Stimulated activated naive B cell treated with anti-CD40 and anti-IgM and Interleukin-4, amounts not matched to agents 10 μg/mL and 1 μg/mL and 100 μg/mL, for 72 hours (primary cell): ENCODE measurements at places on chromosomes 6 and 20.

- DNase-seq: no peak
Measured at GRCh38 chr6:149114167-149114566, 203.3 kb upstream of the TAB2 start.

DNA sequence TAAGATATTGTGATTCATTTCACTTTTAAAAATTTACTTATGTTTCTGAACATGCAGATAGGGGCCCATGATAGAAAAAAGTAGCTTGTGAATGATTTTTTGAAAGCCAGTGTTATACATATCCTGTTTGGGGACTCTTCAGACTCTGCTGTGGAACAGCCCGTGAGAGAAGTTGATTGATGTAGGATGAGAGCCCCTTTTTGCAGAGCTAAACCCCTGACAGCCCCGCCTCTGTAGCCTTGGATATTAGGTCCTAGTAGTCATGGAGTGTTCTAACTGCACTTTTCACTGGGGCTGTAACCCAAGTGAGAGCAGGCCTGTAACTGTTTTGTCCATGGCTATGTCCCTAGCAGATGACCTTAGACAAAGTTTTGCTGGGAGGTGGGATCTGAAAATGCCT, 8.2 kb downstream of the TMEM200A start:
- DNase-seq: no peak

DNA sequence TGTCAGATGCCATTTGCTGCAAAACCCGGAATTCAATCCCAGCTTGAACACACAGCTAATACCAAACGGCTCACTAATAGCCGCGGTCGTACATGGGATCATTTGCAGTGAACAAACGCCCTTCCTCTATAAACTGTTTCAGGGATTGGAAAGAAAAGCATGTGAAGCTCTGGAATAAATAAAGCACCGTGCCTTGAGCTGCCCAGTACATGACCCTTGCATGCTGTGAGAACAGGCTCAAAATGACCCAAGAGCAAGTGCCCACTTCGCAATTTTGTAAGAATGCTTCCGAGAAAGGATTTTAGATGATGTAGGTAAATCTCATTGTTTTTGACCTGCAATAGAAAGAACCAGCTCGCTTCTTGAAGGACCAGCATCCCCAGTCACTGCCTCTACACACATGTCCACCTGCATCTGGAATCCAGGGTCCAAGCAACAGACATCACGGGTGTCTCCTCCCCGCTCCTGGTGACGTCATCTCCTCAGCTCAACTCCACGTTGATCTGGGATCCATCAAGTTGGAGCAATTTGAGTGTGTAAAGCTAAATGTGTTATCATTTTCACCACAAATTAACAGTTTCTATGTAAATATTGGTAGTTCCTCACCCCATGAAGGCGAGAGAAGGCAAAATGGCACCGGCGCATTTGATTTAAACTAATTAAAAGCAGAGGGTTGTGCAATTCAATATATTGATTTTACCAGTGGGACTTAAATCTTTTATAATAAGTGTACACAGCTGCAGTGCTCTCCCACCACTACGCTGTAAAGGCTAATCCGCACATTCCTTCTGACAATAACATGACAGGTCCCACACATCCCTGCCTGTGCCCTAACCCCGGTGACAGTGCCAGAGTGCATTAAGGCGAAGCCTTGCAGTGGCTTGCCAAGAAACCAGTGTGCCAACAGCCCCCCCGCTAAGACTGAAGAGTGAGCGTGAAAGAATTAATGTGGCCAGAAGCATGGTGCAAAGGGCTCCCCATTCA, 6.2 kb downstream of the BMP7 start:
- DNase-seq: no peak

DNA sequence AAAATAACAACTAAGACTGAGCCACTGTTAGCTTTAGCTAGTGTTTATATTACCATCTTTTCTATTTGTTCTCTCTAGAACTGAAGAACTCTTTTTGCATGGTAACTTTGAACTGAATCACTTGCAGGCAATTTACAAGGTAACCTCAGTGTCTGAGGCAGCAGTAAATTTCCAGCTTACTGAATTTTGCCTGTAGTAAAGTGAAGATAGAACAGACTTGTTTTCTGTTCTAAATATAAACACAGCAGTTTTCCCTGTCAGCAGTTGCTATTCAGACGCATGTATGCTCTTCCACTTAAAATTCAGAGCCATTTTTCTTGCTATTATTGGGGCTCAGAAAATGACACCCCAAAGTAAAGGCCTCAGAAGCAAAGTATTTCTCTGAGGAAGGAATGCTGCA, 974.0 kb upstream of the GJE1 start:
- DNase-seq: no peak

DNA sequence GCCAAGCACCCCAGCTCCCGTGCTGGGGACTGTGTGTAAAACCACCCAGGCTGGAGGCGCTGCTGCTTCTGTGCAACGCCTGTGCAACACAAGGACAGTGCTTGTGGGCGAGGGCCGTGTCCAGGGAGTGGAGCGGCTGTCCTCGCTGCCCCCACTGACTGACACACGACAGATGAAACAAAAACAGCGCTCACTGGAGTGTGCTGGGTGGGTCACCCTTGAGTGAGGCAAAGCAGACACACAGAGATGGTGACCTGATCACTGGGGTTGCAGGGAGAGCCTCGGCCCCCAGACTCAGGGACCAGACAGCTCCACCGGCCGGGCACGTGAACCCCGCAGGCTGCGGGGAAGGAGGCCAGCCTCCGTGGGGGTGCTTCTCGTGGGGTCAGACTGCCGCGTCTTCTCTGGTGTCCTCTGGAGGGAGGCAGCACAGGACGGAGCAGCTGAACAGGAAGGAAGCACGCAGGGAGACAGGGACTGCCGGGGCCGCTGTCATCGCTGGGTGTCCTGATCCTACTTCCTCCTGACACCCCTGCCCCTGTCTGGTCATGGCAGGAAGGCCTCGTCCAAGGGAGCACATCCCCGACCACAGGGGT, 75.9 kb upstream of the CST7 start:
- DNase-seq: no peak

DNA sequence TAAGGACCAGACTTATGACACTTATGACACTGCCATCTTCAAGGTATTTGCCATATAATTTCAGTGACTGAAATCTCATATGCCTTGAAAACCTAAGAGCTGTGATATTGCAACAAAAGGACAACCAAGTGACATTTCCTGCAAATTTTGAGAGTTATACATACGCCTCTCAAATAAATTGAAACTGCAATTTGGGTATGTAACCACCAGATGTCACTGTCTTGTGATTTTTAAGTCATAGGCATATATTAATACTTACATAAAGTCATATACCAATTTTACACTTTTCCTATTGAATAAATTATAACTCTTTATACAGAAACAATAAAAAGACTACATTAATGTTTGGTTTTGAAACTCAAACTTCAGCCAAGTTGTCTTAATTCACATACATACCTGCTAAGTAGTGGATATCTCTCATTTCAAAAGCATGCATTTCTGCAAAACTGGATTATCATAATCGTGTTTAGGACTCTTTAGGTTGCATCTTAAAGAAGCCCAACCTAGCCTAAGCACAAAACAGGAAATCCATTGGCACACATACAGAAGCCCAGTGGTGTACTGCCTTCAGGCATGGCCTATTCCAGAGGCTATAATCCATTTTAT, 180.2 kb downstream of the PACRG start:
- no peak for DNase-seq

DNA sequence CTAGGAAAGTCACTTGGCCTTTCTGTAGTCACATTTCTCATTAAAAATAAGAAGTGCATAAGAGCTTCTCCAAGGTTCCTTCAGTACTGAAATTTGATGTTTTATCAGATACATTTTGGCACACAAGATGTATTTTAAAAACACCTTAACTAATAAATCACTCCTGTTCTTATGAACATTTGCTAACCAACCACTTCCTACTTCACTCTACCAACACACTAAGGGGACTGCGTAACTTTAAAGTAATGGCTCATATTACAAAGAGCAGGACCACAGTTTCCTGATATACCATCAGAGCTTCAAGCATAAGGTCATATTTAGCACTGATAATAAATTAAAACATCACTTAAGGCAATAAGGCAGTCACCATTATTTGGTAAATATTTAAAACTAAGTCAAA, 104.4 kb downstream of the RALGAPA2 start:
- no peak for DNase-seq

DNA sequence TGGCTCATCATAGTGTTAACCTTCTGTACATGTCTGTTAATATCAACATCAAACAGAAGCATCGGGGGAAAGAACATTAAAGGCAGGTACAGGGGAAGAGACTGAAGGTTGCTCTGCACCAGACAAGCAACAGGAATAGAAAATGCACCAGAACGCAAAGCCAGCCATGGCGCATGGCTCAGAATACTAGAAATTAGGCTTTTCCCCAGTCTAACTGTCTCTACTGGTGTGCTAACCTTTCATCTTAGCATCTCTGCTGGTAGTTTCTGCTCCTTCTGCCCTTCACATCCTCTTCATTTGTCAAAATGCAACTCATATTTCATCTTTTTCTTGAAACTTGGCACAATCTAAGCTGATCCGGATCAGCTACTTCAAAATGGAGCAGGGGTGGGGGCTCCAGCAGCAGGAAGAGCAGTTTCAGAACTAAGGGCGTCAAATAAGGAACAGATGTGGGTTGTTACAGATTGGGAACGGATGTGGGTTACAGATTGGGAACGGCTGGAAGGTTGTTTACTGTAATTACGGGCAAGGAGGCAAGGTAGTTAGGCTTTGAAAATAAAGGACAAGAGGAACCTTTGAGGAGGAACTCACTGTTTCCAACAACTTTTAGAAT, 13.1 kb upstream of the RNASET2 start:
- DNase-seq: no peak

- no peak for DNase-seq
Measured at GRCh38 chr6:153140299-153140698, 9.2 kb upstream of the RGS17 start.

DNA sequence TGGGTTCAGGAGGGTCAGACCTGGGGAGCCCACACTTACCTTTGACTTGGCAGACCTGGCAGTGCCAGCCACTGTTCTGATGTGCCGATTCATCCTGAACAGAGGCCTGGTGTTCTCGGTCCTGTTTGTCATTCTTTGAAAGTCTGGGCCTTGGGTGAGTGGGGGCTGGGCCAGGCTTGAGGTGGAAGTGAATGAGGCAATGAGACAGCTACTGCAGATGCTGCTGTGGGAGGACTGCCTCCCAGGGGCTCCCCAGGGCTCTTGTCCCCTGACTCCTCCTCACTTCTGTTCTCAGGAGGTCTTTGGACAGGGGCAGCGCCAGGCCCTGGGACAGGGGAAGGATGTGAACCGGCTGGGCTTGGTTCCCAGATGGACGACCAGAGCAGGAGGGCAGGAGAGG, 5.6 kb upstream of the TREML4 start:
- no peak for DNase-seq

DNA sequence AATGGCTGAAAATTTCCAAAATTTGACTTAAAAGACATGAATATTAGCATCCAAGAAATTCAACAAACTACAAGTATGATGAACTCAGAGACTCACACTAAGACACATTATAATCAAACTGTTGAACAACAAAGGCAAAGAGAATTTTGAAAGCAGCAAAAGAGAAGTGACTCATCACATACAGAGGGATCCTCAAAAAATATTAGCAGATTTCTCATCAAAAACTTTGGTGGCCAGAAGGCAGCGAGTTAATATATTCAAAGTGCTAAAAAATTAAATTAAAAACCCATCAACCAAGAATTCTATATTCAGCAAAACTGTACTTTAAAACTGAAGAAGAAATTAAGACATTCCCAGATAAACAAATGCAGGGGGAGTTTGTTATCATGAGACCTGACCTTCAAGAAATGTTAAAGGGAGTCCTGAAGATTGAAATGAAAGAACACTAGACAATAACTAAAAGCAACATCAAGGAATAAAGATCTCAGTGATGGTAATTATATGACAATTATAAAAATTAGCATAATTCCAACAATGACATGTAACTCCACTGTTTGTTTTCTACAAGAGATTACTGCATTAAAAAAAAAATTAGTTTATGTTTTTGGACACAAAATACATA, 150.0 kb downstream of the RNASET2 start:
- no peak for DNase-seq

GRCh38 chr6:122154912-122155575, 244.4 kb upstream of the HSF2 start:
- no peak for DNase-seq

- DNase-seq: no peak
Measured at GRCh38 chr6:144211160-144211559, 60.8 kb downstream of the STX11 start.

DNA sequence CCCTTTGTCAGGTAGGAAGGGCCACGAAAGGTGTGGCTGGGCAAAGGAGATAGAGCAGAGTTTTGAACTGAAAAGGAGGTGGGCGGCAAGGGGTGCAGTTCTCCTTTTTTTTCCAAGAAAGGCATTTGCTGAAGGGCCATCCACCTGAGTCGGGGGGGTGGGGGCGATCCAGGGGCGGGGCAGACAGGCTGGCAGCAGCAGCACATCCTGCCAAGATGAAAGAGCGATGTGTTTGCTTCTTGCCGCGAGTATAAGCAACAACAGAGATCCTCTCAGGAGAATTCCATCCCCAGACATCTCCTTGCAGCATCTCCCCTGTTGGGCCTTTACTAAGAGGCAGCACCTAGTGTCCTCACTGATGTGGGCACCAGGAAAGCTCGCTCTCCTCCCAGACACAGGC, 516.5 kb downstream of the CD83 start:
- no peak for DNase-seq

- DNase-seq: no peak
Measured at GRCh38 chr6:130070792-130071191, 52.4 kb downstream of the L3MBTL3 start.

DNA sequence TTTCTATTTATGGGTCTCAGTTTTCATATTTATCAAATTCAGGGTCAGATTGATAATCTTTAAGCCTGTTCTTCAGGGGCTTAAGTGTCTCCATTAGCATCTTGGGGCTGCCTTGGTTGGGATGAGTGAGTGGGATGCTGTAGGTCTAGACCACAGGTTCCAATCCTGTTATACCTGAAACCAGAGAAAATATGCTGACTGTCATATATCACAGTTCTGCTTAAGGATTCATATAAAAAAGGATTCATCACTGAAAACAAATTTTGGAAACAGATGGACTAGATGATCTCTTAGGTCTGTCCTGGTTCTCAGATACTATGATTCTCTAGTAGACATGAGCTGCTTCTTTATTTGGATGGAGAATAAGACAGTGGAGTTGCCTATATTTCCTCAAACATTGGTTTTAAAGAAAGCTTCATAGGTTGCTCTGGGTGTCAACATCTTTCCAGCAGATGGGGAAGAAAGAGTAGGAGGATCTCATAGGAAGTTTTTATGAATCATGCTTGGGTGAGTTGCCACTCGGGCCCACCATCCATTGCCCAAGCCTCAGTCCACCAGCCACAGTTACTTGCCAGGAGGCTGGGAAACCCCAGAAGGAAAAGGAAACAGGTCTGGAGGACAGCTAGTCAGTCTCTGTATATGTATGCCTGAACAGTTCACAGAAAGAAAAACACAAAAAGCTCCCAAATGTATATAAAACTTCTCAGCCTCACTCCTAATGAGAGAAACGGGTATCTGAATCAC, 42.9 kb upstream of the MAP7 start:
- DNase-seq: no peak

GRCh38 chr6:105550955-105551620, 148.2 kb upstream of the PREP start:
- DNase-seq: no peak

DNA sequence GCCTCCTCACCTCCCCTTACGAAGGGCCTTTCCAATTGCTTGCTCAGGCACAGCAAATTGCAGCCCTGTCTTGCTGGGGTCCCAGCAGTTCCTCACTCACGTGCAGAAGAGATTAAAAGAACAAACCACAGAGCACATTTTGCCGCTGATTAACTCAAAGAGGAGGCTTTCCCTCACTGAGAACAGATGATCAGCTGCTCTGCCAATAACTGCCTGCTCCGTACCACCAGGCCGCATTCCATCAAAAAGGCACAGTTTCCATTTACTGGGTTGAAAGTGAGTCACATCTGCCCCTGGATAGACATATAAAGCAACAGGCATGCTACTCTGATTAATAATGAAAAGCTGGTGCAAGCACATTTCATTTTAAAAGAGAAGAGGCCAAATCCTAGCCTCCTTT, 446.8 kb downstream of the PTPRT start:
- no peak for DNase-seq
